ENCODE measurements at places on chromosomes 6 and 20. TPM values are rescaled to one million over a fixed set of nuclear protein-coding genes. Genes with fewer than 3 reads are reported as not detected.

DNA sequence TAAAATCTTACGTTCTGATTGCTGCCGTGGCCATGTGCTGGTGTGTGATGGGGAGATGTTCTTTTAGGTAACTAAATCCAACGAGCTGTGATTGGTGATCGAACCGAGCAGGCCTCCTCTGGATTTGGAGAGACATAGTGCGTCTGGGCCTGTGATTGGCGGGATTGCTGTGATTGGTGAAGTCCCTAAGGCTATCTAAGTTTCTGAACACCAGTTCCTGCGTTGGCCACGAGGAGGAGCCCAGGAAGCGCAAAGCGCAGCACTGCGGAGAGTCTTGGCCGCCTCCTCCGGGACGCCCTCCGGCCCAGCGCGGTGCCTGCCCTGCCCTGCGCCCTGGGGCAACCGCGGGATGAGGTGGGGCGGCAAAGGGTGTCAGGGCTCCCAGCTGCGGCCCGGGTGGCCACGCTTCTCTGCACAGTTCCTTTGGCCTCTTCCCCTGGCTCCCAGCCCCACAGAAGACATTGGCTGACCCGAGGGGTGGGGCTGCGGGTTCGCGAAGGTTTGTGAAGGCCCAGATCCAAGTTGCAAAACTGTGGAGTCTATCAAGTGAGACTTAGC is 33.0 kb downstream of the HNF4A start:
- no peak for DNase-seq

The MYLK4 gene
- total RNA-seq: 0.74 TPM

- no peak for DNase-seq
These were observed 13.9 kb downstream of the TMEM151B start for GRCh38 chr6:44284121-44284520.

- DNase-seq: no peak
These were observed 29.4 kb downstream of the TM9SF4 start for GRCh38 chr20:32138921-32139320.

The HMGCLL1 gene
- total RNA-seq: 1.7 TPM

The SSTR4 gene
- total RNA-seq: not detected

The POLR1H gene
- total RNA-seq: 31.2 TPM

- DNase-seq: no peak
These were observed 5.4 kb downstream of the PPDPF start for GRCh38 chr20:63525971-63526370.

- DNase-seq: no peak
These were observed 42.8 kb downstream of the ITPR3 start for GRCh38 chr6:33663727-33664449.

The KCNG1 gene
- 7.9 TPM for total RNA-seq

GRCh38 chr6:107560657-107561056 is 70.7 kb downstream of the SOBP start:
- DNase-seq: no peak

The PAK1IP1 gene
- total RNA-seq: 8.8 TPM

The DEF6 gene
- total RNA-seq: 23.1 TPM

GRCh38 chr20:18430172-18430826 is 36.5 kb downstream of the DZANK1 start:
- DNase-seq: no peak

The ZNF311 gene
- 0.25 TPM for total RNA-seq

DNA sequence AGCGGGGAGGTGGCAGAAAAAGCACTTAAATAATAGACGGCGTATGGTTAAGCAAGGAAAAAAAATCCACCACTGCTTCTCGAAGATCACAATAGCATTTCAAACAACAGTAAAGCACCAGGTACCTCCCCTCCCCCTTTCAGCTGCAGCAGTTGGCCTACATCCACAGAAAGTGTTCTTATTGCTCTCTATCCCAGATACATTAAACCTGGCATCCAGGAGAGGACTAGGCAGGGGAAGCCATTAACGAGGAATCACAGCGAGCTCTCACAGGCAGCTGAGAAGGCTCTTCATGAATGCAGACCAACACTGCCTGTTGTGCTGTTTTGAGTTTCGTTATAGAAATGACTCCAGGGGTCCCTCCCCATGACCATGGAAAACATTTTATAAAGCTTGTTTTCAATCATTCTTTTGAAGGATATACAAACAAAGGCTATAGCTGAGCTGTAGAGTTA is 11.8 kb downstream of the FYN start:
- no peak for DNase-seq

The HLA-G gene
- total RNA-seq: not detected

DNA sequence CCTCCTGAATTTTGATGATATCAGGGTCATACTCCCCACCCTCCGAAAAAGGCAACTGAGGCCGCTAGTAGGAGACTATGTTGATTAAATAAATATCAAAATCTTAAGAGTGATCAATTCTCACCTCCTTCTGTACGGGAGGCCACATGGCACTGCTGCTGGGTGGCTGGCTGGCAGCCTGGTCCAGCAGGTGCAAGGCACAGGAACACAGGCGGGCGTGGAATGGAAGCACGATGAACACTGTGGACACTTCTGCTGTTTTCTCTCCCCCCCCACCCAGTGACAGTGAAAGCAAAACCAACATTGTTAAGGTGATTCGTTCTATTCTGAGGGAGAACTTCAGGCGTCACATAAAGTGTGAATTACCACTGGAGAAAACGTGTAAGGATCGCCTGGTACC is 9.7 kb upstream of the CLDN20 start:
- DNase-seq: no peak

The CCDC167 gene
- 34.6 TPM for total RNA-seq

GRCh38 chr20:2602746-2603145 is 49.7 kb upstream of the NOP56 start:
- peak; percentile 7 for DNase-seq

The LINC00237 gene
- not detected for total RNA-seq

The HLA-DQA2 gene
- 2.2 TPM for total RNA-seq

DNA sequence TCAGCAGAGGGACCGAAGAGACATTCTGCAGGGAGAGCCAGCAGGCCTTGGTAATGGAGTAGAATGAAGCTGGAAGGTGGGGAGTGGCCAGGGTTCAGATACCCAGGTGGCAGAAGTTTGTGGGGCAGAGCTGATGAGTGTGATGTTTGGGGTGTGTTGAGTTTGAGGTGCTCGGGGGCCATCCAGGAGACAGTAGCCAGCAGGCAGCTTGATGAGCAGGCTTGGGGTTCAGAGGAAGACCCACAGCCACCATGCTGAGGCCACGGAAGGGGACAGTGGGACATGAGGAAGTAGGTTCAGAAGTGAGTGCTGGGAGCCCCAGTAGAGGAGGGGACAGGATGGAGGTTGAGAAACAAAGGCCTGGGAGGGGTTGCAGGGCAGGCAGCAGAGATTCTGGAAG is 11.1 kb upstream of the FOXS1 start:
- DNase-seq: no peak

DNA sequence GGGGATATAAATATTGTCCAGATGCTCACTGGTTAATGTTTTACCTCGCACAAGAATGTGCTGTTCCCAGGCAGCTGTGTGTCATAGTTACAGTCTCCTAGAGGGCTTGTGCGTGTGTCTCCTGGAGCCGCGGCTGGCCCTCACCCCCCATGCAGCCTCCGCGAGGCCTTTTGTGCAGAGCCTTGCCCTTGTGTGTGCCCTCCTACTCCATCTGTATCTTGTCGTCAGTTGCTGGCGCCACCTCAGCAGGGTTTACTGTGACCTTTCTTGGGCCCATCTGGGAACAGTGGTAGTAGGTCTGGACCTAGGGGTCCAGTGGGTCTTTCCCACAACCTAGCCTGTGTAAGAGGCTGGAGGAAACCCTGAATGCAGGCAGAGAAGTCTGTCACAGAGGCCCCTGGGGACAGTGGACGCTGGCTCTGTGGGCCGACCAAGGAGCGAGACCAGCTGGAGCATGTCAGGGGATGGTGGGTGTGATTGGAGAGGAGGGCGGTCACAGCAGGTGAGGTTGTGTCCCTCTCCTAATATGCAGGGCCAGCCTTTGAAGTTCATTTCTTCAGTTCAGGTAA is 35.2 kb downstream of the PPP1R14C start:
- DNase-seq: no peak

The SYCP2L gene
- total RNA-seq: 0.25 TPM

The MOXD1 gene
- total RNA-seq: 16.0 TPM

- DNase-seq: no peak
These were observed 78.5 kb downstream of the CD164 start for GRCh38 chr6:109303640-109304283.

DNA sequence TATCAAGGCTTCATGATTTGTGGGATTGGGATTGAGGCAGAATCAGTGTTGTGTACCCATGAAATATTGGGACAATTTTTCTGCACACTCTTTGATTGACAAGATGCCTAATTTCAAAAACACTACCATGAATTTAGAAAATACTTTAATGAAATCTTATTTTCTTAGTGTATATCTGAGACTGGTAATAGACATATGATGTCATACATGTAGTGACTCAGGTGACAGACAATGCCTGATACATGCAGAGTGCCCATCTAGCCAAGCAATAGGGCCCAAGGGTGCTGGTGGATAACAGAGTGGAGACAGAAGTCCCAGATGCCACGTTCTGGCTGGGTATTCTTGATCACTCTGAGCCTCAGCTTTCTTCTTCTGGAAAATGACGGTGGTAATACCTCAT is 279.6 kb upstream of the ARID1B start:
- DNase-seq: no peak

DNA sequence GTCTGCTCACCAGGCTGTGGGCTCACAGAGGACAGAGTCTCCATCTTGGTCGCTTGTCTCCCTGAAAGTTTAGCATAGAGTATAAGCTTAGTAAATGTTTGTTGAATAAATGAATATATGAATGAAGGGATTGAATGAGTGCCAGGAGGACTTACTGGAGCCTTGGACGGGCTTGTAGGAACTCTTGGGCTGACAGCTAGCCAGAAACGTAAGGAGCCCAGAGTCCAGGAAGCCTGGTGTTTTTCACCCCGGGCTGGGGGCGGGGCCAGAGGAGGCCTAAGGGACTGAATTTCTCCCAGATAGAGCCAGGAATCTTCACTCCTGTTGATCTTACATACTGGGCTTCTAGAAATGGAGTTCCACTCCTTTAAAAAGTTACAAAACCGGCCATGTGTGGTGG is 68.5 kb upstream of the SRSF6 start:
- DNase-seq: no peak

GRCh38 chr6:110173506-110174132 is 5.9 kb downstream of the WASF1 start:
- no peak for DNase-seq

The PTGIS gene
- total RNA-seq: 51.1 TPM

The TENT5A gene
- 20.6 TPM for total RNA-seq

DNA sequence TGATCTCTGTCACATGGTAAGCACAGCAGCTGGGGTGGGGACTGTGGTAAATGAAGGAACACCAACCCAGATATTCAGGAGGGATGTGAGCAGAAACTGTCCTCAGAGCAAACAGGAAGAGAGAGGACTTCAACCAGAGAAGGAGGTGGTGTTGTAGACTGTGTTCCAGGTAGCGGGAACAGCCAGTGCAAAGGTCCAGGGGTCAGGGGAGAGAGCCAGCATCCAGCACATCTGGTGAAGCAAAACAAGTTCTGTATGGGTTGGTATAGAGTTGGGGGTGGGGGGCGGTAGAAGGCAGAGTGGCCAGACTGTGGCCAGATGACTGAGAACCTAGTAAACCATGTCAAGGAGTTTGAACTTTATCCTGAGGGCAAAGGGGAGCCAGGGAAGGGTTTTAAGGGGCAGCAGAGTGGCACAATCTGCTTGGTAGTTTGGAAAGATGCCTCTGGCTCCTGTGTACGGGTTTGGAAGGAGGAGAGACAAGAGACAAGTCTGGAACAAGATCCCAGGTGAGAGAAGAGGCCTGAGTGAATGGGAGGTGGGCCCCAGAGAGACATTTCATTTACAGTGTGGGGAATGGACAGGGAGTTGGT is 27.8 kb upstream of the TTPAL start:
- no peak for DNase-seq

GRCh38 chr6:168939796-168940195 is 313.9 kb downstream of the THBS2 start:
- DNase-seq: no peak

The MYL9 gene
- total RNA-seq: 246 TPM

GRCh38 chr20:2460752-2461424 is 9.7 kb downstream of the SNRPB start:
- DNase-seq: no peak

DNA sequence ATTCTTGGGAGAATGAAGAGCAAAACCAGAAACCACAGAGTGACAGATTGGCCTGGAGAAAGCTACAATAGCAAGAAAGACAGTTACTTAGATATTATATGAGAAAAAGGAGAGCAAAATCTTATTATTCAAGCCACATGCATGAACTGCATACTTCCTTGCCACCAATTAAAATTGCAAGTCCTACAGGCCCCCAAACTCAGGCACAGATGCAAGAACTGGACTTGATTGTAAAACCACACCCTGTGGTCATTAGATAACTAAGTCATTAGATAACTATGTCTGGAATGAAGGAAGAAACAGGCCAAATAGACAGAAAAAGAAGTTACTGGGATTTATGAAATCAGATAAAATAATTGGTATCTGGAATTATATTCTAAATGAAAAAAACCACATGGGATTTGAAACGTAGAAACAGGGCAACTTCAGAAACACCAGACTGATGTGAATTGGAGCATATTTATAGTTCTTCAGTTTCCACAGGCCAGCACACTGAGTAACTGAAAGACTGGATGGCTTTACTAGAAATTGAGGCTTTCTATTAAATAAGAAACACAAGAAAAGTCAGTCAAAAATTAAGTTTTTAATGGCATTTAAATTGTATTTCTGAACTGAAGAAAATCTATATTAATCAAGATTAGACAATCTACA is 49.4 kb upstream of the CARMIL1 start:
- DNase-seq: no peak

DNA sequence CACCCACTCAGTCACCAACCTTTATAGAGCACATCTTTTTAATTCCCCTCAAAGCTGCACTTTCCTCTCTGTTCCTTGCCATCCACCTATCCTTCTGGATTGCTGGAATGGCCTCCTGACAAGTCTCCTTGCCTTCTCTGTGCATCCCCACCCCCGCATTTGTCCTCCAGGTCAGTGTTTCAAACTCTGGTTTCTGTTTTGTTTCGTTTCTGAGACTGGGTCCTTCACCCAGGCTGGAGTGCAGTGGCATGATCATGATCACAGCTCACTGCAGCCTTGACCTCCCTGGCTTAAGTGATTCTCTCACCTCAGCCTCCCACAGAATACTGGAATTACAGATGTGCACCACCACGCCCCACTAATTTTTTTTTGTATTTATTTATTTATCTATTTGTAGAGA is 96.2 kb downstream of the PLCB1 start:
- no peak for DNase-seq

- no peak for DNase-seq
These were observed 518.0 kb upstream of the SLC35B3 start for GRCh38 chr6:8953310-8953709.

GRCh38 chr6:11333132-11333849 is 100.8 kb upstream of the NEDD9 start:
- DNase-seq: no peak

DNA sequence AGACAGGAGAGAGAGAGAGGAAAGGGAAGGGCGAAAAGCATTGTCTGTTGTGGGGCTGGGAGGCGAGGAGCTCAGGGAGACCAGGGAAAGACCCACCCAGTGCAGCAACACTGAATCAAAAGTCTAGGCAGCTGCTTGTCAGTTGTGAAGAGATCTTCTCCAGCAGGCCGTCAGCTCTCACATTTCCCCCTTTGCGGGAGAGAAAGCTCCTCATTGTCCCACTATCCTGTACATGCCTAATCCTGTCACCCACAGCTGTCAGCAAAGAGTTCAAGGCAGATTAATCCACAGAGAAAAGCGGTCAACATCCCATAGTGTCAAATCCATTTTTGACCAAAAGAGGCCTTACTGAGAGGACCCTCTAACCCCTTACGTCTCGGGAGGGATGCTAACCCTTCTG is 27.3 kb downstream of the RNF182 start:
- no peak for DNase-seq

The TRIM10 gene
- total RNA-seq: not detected

- DNase-seq: no peak
These were observed 303.3 kb downstream of the EYA4 start for GRCh38 chr6:133544419-133544818.
